ENCODE measurements at places on chromosomes 2 and 18. TPM values are rescaled to one million over a fixed set of nuclear protein-coding genes. Genes with fewer than 3 reads are reported as not detected.

The CPLX4 gene
- not detected for polyA plus RNA-seq

The SCG2 gene
- polyA plus RNA-seq = not detected

The ACMSD gene
- not detected for polyA plus RNA-seq

The GPR39 gene
- polyA plus RNA-seq = not detected

The ATP8B1 gene
- polyA plus RNA-seq = not detected

The TMEM17 gene
- not detected for polyA plus RNA-seq

The APOB gene
- polyA plus RNA-seq = not detected

The HOXD1 gene
- not detected for polyA plus RNA-seq

The MATN3 gene
- polyA plus RNA-seq = not detected

The FZD7 gene
- not detected for polyA plus RNA-seq

The GULP1 gene
- polyA plus RNA-seq = not detected

DNA sequence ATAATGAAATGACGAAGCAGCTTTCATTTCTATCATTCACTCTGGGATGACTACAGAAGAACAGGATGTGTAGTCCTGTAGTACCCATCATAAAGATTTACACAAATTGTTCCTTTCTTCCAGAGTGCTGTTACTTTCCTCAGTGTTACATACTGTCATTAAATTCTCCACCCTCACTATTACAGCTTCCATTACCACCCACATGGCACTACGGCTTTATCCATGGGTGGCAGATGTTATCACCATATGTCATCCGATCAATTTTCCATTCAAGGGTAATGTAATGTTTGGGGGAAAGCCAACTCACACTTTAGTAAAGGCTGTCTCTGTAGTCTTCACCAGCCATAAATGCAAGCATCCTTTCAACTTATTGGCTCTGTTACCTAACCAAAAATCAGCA, 7.1 kb upstream of the CSRNP3 start:
- no peak for DNase-seq

GRCh38 chr2:167832868-167833287, 414.5 kb downstream of the STK39 start:
- DNase-seq = no peak

DNA sequence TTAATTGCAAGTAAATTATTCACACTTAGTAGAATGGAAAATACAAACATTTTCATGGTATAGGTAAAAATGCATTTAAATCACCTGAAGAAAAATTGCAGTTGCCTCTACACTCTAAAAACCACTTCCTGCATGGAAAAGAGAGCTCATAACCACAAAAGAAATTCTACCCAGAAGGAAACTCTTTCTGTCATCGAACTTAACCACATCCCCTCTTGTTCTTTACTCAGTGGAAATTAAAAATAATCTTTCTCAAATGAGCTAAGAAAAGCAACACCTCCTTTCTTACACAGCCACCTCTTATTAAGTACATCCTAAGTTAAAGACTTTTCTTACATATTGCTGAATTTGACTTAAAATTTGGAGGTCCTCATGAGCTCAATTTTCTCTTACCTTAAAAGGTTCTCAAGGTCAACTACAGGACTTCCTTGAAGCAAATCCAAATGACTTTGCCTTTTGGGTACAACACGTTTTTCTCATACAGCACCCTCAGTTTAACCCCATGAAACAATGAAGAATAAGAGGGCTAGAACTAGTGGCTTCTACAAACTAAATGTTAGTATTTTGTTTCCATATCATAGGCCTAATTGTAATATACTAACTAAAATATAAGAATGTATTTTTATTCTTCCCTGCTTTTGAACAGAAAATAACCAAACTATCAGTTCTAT, 109.1 kb upstream of the CRIM1 start:
- DNase-seq = no peak

GRCh38 chr2:86807468-86808275, 17.0 kb upstream of the CD8A start:
- peak; percentile 80 for DNase-seq

GRCh38 chr18:49970319-49970718, 157.0 kb upstream of the ACAA2 start:
- no peak for DNase-seq

DNA sequence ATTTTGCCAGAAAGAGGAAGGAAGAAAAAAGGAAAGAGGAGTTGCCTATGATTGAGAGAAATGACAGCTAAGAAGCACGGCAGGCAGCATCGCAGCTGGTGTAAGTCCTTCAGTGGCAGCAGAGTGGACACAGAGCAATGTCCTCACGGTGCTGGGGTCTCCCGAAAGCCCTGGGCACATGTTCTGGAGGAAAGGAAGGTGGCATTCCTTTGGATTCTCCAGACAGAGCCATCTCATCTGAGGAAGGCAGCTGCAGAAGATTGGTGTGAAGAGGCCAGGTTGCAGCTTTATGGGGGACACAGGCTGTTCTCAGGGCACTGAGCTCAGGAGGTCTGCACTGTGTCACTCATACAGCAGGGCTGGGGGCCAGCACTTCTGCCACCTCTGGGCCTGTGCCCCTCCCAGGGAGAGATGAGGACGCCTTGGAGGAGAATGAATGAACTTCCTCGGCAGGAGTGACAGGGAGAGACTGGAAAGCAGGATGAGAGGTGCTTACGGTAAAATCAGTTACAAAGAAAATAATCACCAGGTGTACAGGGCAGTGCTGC, 252.0 kb upstream of the MYT1L start:
- DNase-seq = no peak

GRCh38 chr2:74645344-74645743, 2.8 kb downstream of the M1AP start:
- DNase-seq = no peak

GRCh38 chr2:185806783-185807182, 68.2 kb downstream of the FSIP2 start:
- no peak for DNase-seq

- DNase-seq = peak; percentile 24
These were observed 24.6 kb downstream of the KIF1A start for GRCh38 chr2:240795454-240795853.

DNA sequence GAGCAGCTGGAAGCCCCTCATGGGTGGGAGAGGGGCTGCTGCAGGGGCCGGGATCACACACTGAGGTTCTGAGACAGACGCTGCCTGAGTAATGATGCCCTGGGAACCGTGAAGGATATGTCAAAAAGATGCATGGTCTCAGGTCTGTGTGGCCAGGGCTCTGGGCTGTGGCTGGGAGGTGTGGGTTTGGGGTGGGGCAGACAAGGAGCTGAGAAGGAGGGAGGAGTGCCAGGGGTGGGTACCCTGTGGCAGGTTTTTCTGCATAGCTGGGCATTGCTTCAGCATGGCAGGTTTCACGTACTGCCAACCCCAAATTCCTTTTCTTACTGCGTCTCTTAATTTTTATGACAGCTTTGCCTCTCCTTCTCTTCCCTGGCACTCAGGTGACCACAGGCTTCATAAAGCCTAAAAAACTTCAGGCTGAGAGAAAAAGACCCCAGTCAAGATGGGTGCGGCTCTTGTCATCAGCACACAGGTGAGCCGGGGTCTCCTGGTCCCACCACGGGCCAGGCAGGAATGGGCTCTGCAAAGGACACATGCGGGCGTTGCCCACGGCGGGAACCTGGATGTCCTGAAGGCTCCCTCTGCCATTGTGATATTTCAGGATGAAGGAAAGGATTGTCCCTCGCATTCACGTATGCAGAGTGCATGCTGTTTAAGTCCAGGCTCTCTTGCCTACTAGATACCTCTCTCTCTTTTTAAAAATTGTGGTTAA, 18.0 kb downstream of the MALL start:
- no peak for DNase-seq

- DNase-seq = no peak
These were observed 3.3 kb upstream of the ATP8B1 start for GRCh38 chr18:57806201-57806977.

GRCh38 chr2:220835583-220835982, 736.5 kb downstream of the EPHA4 start:
- DNase-seq = no peak

GRCh38 chr2:161163440-161163839, 3.2 kb downstream of the TANK start:
- DNase-seq = no peak

DNA sequence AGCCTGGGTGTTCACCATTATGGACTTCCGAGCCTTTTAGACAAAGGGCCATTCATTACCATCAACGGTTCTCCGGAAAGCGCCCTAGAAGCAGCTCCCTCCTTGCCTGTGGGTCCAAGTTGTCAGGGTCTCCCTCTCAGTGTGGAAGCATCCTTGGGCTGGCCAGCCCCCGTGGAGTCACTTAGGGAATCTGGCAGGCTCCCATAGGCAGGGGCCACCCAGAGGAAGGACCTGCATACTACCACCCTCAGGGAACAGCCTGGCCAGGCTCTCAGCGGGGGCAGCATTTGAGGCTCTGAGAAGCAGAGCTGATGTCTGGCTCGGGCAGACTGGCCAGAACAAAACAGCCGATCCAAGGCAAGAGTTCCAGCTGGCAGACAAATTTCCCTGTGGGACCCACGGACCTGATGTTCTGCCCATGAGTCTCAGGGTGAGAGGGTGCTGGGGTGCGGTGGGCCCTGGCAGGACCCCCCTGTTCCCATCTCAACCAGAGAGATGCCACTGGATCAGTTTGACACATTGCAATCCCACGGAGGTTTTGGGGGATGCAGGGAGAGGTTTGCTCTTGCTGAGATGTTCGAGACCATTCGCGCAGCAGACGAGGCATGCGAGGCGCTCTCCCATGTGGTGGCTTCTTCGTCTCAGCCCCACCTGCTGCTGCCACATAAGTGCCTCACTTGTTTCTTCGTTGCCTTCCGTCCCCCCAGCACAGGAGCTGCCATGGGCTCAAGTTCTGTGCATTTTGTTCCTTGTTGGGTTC, 56.9 kb downstream of the ACKR3 start:
- no peak for DNase-seq

DNA sequence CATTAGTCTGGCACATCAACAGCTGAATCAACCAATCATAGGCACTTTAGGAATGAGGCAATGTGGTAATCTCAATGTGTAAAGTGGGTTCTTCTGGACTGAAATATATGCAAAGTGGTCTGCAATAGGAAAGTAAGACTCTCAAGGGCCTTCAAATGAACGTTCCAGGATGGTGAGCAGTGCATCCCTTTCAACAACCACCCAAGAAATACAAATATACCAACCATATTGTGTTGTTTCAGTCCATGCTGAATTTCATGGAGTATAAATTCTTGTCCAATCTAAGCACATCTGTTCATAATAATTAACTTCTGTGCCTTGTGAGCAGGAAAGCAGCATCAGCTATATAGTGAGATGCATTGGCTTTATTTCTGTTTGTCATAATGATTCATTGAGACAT, 556.2 kb downstream of the THSD7B start:
- no peak for DNase-seq

GRCh38 chr18:32072321-32072720, 19.4 kb upstream of the RNF138 start:
- no peak for DNase-seq

DNA sequence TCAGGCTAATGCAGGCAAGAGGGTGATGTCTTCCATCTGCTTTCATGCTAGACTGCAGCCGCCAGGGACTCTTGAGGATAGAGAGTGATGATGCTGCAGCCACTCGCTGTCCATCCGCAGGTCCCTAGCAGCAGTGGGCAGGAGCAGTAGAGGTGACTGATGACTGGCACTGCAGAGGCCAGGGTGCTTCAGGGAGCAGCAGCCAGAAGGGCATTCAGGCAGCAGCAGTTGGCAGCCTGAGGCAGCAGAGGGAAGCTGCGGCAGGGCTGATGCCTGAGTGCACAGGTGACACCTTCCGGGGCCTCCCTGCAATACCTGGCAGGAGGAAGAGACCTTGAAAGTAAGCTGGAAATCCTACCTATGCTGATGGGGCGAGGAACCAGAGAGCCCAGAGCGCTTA, 214.2 kb downstream of the ICOS start:
- DNase-seq = no peak

GRCh38 chr2:48558456-48558855, 28.5 kb downstream of the STON1 start:
- no peak for DNase-seq

GRCh38 chr18:71998547-71999097, 545.5 kb downstream of the CBLN2 start:
- no peak for DNase-seq
